Tibial artery (tissue), 4 donors: ENCODE measurements at places on chromosomes 2 and 18.

DNA sequence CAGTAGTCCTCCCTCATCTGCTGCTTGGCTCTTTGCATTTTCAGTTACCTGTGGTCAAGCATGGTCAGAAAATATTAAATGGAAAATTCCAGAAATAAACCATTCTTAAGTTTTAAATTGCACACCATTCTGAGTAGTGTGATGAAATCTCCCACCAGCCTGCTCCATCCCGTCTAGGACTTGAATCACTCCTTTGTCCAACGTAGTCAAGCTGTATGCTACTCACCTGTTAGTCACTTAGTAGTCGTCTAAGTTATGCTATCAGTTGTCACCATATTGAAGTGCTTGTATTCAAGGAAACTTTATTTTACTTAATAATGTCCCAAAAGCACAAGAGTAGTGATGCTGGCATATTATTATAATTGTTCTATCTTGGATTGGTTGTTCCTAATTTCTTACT is 172.5 kb downstream of the FIGN start:
- no peak for DNase-seq

- no peak for DNase-seq
Measured at GRCh38 chr2:9434489-9434888, 11.0 kb downstream of the CPSF3 start.

GRCh38 chr2:186205254-186205911 is 280.7 kb upstream of the ZC3H15 start:
- DNase-seq = no peak

GRCh38 chr2:16035747-16036745 is 95.7 kb downstream of the MYCN start:
- DNase-seq = no peak

- DNase-seq = no peak
Measured at GRCh38 chr2:82674652-82675051, 1784.4 kb downstream of the SUCLG1 start.

DNA sequence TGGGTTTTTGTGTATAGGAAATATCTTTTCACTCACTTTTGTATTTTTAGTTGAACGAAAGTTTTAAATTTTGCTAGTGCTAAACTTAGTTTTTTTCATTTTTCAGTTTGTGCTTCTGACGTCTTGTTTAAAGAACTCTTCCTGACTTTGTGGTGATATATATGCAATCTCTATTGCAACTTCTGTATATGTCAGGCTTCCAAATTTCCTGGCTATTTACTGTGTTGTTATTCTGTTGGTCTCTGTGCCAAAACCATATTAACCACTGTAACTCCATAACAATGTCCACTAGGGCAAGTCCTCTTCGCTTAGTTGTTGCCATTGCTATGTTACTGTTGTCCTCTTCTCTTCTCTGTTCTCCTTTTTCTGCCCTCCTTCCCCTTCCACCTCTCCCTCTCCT is 3.2 kb upstream of the EHD3 start:
- DNase-seq = no peak

DNA sequence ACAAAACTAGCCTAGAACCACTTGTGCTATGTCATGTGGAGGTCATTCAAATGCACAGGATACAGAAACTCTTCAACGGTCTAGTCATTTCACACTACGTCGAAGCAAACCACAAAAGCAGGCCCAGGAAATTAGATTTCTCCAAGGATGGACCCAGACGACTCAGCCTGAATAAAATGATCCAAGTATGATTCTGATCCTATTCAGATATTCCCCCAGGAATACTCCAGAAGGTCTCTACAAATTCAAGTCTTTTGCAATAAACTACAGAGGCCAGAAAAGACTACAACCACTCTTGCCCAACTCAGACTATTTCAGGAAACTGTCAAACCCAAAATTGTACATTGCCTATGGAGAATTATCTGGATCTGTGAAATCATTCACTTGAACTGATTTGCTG is 422.5 kb downstream of the METTL4 start:
- DNase-seq = no peak

GRCh38 chr2:174013315-174013751 is 48.2 kb upstream of the SP3 start:
- peak; percentile 65 for DNase-seq

DNA sequence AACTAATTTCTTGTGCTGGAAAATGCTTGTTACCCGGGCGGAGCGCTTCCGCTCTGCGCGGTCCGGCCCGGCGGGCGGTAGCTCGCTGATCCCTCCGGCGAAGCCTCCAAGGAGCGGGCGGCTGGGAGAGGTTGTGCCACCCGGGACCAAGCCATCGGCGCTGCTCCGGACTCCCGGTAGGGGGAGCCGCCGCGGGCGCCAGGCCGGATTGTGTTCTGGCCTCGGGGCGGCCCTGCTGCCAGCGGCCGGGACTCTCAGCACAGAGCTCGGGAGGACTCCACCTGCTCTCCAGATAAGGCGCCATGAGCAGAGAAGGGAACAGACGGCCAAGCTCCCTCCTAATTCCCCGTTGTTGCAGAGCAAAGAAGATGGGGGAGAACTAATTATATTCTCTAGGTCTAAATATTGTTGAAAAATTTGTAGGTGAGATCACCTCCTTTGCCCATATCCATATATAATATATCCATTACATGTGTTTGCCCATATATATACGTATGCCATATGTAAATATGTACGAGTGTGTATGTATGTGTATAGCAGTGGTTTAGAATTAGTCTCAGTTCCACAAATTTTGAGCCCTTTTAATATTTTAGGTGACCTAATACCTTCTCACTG is 13.8 kb upstream of the SATB2 start:
- DNase-seq = no peak

DNA sequence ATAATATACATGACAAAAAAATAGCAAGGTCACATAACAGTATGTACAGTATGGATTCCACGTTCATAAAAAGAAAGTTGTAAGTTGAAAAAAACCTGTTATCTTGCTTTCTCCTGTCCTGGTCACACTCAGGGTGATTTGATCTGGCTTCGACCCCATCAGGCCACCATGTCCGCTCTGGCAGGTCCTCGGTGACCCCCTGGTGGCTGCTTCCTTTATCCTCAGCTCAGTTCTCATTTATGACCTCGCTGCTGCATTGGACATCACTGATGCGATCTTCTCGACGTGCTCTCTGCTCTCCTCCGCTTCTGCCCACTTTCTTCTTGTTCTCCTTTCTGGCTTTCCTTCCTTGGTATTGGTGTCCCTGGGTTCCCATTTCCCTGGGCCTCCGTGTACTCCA is 29.7 kb downstream of the DGKD start:
- DNase-seq = no peak

DNA sequence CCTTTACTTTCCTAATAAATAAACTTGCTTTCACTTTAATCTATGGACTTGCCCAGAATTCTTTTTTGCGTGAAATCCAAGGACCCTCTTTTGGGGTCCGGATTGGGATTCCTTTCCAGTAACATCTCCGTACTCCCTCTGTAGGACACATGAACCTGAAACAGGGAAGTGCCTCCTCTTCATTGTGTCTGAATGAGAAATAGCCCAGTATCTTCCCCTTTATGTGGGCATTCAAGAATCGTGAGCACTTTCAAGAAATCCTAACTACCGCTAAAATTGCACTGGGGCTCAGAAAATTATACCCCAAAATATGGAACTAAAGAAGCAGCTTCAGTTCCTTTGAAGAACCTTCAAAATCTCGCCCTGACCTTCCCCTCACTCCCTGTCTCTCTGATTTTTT is 7.8 kb upstream of the POMC start:
- DNase-seq = no peak

DNA sequence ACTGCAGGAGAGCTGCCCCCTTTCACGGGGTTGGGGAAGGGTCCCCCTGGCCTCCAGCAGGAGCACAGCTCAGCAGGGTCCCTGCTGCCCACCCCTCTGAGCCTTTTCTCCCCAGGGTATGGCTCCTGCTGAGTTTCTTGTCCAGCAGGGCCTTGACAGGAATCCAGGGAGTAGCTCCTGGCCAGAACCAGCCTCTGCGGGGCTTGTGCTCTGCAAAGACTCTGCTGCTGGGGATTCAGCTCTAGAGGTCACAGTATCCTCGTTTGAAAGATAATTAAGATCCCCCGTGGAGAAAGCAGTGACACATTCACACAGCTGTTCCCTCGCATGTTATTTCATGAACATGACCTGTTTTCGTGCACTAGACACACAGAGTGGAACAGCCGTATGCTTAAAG is 21.2 kb downstream of the FOSL2 start:
- DNase-seq = no peak

GRCh38 chr2:236338495-236339184 is 74.4 kb upstream of the ASB18 start:
- no peak for DNase-seq

DNA sequence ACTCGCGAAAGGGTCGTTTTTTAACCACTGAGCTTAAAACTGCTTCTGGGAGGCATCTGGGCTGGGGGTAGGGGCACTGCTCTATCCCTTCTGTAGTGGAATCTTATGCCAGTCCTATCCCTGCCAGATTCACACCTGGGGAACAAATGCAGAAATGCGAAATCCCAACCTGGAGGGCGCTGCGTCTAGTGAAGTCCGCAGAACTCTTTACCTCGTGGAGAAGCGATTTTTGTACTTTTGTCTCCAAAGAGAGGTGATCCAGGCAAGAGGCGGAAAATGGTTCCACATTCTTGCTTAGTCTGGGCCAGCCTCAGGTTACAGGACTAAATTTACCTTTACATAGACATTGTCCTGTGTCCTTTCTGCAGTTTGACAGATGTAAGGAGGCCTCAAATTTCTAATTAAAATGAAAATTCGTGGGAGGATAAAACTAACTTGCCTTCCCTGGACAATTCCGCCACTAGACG is 10.4 kb downstream of the TBR1 start:
- DNase-seq = no peak

DNA sequence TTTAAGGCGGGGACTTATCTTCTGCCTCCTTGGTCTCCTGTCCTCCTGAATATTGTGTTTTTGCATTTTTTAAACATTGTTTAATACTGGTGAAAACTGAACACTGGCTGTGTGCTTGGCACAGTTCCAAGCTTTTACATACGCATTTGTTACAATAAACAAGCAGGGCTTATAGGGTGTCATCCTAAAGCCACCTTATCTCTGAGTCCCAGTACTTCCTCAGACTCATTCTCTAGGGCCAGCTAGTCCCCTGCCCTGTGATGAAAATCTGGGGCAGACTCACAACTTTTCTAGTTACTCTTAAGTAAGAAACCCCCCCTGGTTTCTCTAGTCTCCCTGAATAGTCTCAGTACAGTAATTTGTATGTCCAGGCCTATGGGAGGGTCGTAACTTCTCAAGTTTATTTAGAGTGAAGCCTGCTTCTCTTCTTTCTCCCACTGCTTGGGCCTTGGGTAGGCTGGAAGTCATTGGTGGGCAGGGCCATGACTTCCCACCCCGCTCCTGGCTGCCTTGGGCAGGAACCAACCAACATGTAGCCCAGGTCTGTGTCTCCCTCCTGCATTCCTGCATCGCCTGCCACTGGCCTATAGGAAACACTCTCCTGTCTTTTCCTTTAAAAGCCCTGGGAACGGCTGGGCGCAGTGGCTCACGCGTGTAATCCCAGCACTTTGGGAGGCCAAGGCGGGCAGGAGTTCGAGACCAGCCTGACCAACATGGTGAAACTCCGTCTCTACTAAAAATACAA is 7.7 kb upstream of the KCNE4 start:
- no peak for DNase-seq

GRCh38 chr2:179842498-179843153 is 18.8 kb downstream of the ZNF385B start:
- no peak for DNase-seq

DNA sequence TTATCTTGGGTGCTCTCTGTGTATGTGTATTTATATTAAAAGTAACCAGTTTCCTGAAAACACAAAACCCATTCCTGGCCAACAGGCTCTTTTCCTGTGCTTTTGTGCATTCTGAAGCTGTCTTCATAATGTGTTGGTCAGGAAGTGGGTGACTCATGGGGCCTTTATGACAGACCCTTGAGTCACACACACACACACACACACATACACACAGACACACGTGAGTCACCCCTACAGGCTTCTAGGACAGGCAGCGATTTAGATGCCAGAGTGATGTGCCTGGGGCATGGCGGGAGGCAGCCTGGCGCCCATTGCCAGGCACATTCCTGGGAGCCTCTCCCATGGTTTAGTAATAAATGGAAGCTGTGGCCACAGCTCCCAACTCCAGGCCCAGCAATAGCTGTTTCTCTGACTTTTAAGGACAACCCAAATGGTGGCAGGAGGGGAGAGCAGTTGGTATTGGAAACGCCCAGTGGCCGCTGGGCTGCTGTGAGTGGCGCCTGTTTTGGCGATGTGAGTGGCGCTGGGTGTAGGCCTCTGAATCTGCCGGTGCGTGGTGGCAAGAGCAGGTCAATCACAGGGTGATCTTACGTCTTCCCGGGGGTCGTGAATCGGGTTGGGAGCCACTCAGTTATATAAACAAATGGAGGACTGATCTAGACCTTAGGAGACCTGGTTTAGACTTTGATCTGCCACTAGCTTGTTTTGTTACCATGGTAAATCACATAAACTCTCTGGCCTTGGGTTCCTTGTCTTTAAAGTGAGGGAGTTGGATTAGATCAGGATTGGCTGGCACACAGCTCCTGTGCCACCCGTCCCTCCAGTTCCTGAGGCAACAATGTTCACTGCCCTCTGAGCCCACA is 150.7 kb upstream of the DLX2 start:
- DNase-seq = peak; percentile 72

- DNase-seq = no peak
Measured at GRCh38 chr2:143347271-143347695, 218.1 kb downstream of the ARHGAP15 start.

- DNase-seq = no peak
Measured at GRCh38 chr2:37005118-37005868, 39.0 kb upstream of the STRN start.

- DNase-seq = no peak
Measured at GRCh38 chr2:134149904-134150303, 104.0 kb upstream of the MGAT5 start.

- no peak for DNase-seq
Measured at GRCh38 chr18:79962835-79963657, 1.4 kb upstream of the HSBP1L1 start.

DNA sequence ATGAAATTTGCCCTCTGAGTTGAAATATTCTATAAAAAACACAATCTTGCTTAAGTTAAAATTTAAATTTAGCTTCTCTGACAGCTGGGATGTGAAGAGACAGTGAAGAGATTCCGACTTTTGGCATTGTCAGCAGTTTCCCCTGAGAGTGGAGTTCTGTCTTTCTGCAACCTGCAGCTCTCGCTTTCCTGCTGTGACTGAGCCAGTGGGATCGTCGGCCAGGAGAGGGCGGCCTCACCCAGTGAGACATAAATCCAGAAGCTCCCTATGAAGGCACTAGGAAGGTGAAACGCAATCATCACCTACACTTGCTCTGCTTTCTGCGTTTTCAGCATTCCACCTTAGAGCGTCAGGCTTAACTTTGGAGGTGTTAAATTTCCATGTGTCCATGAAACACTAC is 75.4 kb upstream of the HNMT start:
- DNase-seq = no peak

- DNase-seq = no peak
Measured at GRCh38 chr18:9712611-9713010, 4.5 kb downstream of the RAB31 start.

DNA sequence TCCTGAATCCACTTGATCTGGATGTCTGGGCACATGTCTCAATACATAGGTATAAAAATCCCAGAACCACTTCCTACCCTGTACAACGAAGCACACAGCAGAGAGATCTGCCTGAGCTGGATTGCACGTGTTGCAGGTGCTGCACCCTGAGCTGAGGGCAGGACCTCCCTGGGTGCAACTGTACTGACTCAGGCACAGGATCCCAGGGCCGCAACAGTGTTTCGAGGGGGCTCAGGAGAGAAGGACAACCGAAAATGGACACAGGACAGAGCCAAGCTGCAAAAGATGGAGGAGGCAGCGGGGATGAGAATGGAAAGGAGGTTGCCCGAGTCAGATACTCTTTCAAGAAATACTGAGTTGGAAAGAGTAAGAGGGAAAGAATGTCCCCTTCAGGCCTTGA is 354.1 kb downstream of the EIPR1 start:
- no peak for DNase-seq
